T-helper 9 cell (primary cell): ENCODE measurements at places on chromosomes 3 and 15.

DNA sequence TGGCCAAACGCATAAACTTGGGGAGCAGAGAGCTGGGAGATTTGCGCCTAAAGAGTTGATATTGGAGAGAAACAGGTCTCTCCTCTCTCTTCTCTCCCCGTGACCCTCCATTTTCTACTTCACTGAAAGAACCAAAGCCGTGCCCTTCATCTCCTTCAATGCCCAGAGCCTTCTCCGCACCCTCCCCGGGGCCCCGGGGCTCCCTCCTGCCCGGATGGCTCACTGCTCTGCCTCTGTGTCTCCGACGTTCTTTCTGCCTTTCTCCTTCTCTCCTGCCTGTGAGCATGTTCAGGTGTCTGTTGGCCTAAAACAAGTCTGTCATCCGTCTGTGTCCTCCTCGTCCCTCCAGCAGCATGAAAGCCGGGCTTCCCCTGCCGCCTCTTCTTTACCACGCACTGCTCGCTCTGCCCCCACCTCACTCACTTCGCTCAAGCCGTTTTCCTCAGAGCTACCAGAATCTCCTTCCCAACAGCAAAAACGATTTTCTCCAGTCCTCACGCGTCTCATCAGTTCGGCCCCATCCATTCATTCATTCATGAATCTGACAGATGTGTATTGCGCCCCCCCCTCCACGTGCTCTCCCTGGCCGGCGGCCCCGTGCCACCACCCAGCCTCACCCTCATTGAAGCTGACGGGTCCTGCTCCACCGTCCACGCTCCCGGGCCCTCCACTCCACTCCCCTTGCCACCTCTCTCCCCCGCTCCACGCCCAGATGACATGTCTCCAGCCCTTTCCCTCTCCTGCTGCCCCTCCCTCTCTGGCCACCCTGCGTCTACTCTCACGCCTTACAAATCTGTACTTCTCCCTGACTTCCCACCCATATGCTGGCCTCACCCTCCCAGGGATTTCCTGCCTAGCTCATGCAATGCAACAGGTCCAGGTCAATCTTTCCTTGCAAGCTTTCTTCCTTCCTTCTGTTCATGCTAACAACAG, 10.2 kb downstream of the MUC4 start:
- DNase-seq, result no peak

DNA sequence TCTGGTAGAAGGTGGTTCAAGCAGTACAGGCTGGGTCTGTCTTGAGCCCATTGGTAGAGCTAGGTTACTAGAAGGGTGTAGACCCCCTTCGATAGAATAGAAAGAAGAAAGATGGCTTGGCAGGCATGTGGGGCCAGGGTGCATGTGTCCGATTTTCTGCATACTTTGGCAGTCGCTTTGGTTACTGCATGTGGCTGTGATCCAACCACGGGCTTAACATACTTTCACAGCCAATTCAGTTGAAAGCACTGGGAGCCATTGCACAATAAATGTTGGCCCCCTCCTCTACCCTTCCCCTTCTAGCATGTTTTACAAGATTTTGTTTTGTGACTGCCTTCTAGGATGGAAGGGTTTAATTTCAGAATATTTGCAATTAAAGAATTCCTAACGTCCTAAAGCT, 7.2 kb downstream of the ARID3B start:
- no peak for DNase-seq

- no peak for DNase-seq
Measured at GRCh38 chr3:106172780-106173179, 304.0 kb upstream of the CBLB start.

- DNase-seq, result no peak
Measured at GRCh38 chr3:163368168-163368567, 1710.1 kb downstream of the SI start.

- DNase-seq, result no peak
Measured at GRCh38 chr3:56251343-56251945, 216.8 kb downstream of the ERC2 start.

DNA sequence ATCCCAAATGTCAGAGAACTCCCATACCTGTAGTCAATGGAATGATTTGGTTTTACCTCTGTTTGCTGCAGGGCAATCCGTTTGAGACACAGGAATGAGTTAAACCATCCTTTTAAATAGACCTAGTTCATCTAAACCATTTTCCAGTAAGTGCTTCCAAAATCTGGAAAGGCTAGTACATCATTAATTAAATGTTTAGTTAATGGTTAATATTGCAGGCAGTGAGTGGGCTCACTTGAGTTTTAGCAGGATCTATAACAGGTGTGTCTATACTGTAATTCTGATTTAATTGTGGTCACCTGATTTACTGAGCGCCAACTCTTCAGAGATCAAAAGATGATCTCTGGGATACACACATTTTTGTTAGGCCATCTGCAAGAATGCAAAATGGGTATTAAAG, 353.9 kb upstream of the ROPN1 start:
- DNase-seq, result no peak

GRCh38 chr3:194135516-194135805, 487 bp upstream of the HES1 start:
- DNase-seq, result no peak

GRCh38 chr3:61200270-61200669, 51.0 kb downstream of the FHIT start:
- DNase-seq, result no peak

- DNase-seq, result no peak
Measured at GRCh38 chr15:95709959-95710695, 620.4 kb upstream of the NR2F2 start.

GRCh38 chr3:188938999-188939398, 232.8 kb upstream of the TPRG1 start:
- DNase-seq, result no peak

GRCh38 chr3:23778446-23778845, 27.3 kb upstream of the UBE2E1 start:
- DNase-seq, result no peak

- DNase-seq, result no peak
Measured at GRCh38 chr15:59779110-59779509, 90.0 kb upstream of the BNIP2 start.

GRCh38 chr3:168327856-168328255, 232.1 kb upstream of the GOLIM4 start:
- no peak for DNase-seq

GRCh38 chr3:76651784-76652183, 388.1 kb upstream of the ROBO2 start:
- DNase-seq, result no peak

GRCh38 chr15:85073556-85074194, 92.0 kb downstream of the PDE8A start:
- DNase-seq, result no peak

GRCh38 chr3:31105011-31105410, 210.6 kb upstream of the GADL1 start:
- DNase-seq, result no peak

- no peak for DNase-seq
Measured at GRCh38 chr3:101687142-101687931, 819 bp upstream of the RPL24 start.

- DNase-seq, result no peak
Measured at GRCh38 chr3:11671648-11672100, 28.0 kb upstream of the VGLL4 start.

DNA sequence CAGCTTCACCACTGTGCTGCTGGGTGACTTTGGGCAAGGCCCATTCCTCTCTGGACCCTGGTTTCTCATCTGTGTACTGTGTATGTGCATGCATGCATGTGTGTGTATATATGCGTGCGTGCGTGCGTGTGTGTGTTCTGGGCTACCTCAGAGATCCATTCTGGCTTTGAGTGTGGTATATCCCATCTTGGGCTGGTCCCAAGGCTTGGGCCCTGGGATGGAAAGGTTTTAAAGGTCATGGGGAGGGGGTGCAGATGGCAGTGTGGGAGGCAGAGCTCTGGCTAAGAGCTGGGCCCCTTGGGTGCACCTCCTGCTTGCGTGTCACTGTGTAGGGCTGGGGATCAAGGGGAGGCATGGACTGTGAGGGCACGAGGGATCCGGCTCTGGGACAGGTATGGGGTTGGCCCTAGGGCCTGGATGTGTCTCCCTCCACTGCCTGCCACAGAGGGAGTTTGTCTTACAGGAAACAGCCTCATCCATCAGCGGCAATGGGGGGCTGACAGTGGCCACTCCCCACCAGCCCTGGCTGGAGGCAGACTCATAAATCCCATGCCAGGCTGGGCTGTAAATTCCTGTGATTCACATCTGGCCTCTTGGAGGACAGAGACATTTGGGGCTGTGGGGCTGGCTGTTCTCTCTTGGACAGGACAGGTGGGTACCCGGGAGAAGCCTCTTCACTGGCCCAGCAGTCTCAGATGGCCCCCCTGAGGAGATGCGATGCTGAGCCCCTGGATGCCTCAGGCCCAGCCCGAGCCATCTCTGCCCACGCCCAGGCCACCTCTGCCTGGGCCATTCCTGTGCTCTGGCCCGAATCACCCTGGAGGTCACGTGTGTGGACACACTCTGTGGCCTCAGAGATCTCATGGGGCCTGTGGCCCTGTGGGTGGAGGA, 21.4 kb upstream of the CSPG4 start:
- no peak for DNase-seq

DNA sequence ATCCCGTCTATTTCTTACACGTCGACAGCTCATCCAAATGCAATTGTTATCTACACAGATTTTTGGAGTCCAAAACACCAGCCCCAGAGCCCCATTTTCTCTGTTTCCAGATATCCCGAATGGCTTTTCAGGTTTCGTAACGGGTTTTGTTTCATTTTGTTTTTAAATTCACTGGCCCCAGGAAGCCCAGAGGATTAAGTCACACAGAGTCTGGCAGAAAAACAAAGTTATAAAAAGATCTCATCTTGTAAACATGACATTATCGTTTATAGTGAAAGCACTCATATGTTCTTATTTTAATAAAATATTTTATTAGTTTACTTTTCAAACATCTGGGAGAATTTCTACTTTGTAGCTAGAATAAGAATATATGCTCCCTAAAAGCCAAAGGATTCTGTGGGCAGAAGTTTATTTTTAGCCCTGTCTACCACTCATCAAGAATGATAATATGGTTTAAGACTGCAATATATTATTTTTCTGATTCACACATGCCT, 149.3 kb upstream of the SLC2A2 start:
- no peak for DNase-seq

- no peak for DNase-seq
Measured at GRCh38 chr3:1380926-1381646, 288.3 kb downstream of the CNTN6 start.

DNA sequence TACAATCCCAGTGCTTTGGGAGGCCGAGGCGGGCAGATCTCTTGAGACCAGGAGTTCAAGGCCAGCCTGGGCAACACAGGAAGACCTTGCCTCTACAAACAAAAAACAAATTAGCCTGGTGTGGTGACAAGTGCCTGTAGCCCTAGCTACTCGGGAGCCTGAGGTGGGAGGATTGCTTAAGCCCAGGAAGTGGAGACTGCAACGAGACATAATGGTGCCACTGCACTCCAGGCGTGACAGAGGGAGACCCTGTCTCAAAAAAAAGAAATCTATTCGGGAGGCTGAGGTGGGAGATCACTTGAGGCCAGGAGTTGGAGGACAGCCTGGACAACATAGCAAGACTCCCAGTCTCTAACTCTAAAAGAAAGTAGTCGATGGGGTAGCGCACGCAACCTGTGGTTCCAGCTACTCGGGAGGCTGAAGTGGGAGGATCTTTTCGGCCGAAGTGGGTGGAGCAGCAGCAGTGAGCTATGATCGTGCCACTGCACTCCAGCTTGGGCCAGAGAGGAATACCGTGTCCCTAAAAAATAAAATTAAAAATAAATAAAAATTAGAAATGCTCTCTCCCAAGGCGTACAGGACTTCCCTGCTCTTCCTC, 775 bp downstream of the C3orf33 start:
- no peak for DNase-seq

DNA sequence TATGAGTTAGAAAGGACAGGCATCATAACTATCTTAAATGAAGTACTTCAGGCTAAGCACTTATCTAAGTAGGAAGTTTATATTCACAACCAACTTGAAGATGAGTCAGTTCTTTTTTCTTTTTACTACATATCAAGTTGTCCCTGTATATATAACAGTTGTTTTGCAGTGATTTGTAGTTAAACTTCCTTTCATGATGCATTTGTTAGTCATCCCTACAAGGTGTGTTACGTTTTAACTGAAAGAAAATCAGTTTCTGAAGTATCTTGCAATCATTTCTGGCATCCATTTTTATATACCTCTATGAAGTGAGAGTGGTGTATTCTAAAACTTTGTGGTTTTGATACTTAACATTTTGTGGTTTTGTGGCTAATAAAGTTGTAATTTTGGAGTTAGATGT, 46.1 kb downstream of the ZFAND6 start:
- no peak for DNase-seq

DNA sequence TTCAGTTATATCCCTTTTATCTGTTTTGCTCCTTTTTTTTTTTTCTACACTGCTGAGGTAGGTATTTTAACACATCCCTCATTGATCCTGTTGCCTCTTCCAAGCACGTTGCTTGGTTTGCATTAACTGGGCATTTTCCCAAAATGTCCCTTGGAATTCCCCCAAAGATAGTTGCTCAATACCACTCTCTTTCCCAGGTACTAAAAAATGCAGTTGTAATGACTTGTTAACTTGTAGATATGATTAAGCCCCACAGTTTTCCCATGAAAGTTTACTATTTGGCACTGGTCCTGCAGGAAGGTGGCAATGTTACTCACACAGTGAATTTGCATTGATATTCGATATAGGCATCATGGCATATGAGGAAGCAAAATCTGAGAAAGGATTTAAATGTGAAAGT, 67.1 kb downstream of the GRM7 start:
- no peak for DNase-seq

GRCh38 chr3:41031401-41031800, 167.9 kb upstream of the CTNNB1 start:
- DNase-seq, result no peak

DNA sequence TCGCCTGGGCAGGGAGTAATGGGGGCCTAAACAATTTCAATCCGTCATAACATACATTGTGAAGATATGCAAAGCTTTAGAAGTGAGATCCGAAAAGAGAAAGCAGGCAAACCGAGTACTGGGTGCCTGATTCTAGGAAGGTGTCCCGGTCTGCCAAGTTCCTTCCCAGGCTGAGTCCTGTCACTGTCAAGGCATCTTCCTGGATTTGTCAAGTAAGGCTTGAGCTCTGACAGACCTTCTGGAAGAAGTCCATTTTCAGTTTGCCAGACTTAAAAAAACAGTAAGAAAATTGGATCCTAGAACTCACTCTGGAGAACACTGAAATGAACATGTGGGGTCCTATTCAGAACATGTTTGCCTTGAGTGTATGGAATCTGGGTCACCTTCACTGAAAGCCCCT, 253.9 kb downstream of the RORA start:
- no peak for DNase-seq

DNA sequence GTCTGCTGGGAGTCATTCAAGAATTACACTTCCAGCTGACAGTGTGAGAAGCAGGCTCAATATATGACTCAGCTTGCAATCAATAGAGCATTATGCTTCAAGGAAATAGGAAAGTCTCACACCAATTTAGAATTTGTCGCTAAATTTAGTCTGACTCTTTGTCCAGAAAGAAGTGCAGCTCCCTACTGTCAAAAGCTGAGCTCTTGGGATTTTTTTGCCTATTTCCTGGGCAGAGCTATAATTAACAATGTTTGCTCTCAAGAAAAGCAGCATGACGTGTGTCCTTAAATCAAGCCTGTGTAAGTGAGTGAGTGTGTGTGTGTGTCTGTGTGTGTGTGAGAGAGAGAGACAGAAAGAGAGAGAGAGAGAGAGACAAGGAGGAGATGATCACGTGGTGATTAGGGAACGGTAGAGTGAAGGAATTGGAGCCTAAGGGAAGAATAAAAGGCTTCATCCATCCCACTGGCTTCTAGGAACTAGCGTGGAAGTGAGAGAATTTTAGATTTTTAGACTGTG, 16.4 kb upstream of the SLC35G2 start:
- DNase-seq, result no peak
